Effector memory CD4-positive, alpha-beta T cell (primary cell): ENCODE measurements at places on chromosomes 3 and 15.

DNA sequence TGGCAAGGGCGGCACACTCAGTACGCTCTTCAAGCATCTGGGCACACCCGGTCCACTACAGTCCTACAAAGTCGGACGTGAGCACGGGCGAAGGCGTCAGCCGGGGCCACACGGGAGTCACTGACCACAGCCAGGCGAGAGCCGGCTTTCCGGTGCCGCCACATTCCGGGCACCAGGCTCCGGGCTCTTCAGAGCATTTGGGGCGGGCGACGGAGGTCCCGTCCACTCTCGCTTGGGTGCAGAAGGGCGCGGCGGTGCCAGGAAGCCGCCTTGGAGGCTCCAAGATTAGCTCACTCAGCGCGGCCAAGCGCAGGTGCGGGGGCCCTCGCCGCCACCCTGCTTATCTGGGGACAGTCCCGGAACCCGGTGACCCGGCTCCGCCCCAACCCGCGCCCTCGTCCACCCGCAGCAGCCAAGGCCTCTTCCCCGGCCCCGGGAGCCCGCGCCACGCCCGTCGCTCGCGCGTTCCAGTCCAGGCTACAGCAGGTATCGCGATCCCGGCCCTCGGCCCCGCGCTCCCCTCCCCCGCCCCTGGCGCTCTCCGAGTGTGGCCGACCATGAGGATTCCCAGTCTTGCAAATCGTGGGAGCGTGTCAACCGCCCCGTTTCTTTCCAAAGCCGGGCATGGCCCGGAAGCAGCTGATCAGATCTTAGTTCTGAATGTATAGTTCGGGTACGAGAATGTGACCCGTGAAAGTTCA is at the start of gene ADPRH:
Gene ADPRH (plus strand): TSS at position 127 of the 701 bp plus-strand sequence. CDS start 2,678 bp downstream, outside the sequence.
- peak; percentile 39 for DNase-seq

DNA sequence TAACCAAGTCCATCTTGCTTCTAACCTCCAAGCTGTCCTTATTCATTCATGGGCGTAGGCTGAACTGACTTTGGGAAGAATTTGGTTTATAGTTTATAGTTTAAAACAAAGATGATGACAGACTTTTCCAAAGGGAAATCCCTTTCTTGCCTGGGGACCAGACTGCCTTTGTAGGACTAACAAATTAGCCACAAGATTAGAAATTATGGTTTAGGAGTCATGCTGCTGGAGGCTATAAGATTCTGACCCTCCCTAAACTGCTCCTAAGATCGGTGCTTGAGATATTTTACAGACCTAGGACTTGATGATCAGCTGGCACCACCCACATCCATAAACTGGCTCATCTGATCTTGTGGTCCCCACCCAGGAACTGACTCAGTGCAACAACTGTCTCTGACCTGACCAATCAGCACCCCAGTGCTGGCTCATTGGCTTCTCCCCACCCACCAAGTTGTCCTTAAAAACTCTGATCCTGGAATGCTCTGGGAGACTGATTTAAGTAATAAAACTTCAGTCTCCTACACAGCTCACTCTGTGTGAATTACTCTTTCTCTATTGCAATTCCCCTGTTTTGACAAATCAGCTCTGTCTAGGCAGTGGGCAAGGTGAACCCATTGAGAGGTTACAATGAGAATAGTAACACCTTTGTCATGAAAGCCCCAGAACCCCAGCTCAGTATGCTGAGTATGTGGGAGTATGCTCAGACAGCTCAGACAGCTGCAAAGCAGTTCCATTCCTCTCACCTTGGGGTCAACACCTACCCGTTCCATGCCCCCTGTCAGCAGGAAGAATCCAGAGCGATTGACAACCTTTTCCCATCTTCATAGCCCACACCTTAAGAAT is 51.6 kb upstream of the C15orf39 start:
- no peak for DNase-seq

GRCh38 chr15:77506311-77507142 is 85.8 kb downstream of the HMG20A start:
- no peak for DNase-seq

GRCh38 chr3:52874864-52875587 is 22.3 kb downstream of the STIMATE start:
- DNase-seq: no peak

DNA sequence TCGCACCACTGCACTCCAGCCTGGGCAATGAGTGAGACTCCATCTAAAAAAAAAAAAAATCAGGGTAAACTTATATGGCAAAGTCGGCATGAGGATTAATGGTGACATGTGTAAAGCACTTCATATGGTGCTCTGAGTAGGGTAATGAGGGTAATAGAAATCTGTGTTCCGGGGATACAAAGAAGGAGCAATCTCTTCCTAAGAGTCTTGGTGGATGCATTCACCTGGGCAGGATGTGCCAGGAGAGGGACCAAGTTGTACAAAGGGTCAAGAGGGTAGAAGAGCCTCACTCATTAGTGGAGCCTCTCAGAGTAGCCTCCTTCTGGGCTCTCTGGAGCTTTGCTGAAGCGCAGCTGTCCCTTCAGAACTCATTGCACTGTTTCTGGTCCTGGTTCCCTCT is 9.3 kb upstream of the CX3CR1 start:
- DNase-seq: no peak

DNA sequence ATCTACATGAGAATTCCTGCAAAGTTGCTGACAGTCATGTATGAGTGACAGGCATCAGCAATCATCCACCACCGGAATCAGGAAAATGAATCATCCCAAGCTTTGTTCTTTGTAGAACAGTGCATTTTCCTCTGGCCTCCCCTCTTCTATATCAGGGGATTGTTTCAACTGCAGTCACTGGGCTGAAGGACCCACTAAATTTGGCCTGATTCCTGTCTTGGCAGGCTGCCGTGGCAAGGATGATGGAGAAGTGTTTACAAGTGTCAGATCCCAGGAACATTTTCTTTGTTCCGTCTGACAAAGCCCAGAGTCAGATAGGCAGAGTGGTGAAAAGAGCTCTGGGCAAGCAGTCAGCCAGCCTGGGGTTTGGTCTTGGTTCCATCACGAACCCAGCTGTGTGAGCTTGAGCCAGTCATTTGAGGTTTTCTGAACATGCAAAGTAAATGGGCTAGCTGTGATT is 175.1 kb upstream of the TSC22D2 start:
- no peak for DNase-seq

DNA sequence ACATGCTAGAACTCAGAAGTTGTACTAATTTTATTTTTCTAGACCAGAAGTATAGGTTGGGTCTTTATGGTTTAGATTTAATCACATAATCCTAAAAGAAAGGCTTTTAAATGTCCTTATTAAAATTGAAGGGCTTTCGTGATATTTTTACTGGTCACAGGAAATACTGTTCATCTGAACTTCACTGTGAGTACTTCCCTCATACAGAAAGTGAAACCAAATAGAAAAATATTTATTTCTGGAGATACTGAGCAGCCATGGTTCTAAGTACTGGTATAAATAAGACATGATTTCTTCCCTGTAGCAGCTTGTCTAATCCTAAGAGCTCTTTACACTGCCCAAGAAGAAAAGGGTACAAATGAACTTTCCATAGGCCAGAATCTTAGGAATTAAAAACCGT is 2.0 kb downstream of the SNRK start:
- no peak for DNase-seq

- DNase-seq: no peak
Measured at GRCh38 chr15:99565049-99565298, 810 bp upstream of the MEF2A start.

DNA sequence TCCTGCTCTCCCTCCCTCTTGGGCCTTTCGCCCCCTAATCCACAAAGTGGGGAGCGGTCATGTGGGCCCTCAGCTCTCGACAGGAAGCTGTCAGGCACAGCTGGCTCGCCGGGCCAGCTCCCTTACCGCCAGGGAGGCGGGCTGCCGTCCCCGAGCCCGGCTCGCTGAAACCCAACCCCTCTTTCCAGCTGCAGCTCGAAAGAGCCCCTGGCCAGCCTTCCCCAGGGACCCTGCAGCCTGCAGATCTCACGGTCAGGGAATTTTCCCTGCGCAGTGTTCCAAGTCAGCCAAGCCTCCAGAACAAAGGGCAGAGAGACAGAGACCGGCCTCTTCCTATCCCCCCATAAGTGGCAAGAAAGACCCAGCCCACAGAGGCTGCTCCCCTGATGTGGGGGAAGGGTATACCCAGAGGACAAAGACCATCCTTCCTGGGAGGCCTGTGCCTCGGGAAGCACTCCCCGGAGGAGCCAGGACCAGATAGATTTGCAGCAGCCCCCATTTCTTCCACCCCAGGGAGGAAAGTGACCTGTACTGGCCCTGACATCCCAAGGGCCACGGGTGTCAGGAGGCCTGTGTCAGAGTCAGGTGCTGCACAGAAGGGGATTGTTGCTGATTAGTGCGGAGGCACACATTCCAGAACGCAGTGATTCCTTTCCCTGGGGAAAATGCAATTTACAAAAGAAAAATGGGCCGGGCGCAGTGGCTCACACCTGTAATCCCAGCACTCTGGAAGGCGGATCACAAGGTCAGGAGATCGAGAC is 32.6 kb downstream of the MAGEF1 start:
- DNase-seq: no peak

- no peak for DNase-seq
Measured at GRCh38 chr3:172388412-172389078, 59.7 kb downstream of the GHSR start.

DNA sequence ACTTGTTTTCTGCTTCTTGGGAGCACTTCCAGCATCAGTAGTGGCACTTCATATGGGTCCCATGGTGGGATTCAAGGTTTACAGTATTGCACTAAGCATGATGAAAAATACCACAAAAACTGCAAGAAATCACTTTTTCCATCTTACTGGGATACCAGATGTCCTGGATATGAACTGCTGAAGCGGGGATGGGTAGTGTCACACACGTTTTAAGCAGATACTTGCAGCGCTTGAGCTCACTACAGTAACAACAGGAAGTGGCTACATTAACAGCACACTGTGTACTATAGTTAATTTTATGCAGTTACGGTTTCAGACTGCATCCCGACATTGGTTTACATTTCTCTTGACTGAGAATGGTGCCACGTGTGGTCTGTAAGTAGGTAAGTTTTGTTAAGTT is 3.5 kb upstream of the ISG20 start:
- peak; percentile 29 for DNase-seq

DNA sequence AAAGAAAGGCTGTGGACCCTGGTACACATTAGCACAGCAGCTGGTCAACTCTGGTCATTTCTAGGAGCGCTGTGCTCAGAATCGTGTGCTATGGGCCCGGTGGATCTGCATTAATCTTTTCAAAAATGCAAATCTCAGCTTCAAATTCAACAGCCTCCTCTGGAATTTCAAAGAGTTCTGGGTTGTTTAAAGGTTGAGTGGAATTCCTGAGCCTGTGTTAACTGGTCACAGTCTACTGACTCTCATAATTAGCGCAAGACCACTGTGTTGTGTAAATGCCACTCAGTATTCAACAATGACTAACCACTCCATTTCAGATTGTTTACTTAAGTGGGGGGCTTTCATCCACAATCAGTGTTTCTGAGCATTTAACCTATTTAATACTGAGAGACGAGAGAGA is 2.7 kb upstream of the ARNT2 start:
- DNase-seq: no peak

DNA sequence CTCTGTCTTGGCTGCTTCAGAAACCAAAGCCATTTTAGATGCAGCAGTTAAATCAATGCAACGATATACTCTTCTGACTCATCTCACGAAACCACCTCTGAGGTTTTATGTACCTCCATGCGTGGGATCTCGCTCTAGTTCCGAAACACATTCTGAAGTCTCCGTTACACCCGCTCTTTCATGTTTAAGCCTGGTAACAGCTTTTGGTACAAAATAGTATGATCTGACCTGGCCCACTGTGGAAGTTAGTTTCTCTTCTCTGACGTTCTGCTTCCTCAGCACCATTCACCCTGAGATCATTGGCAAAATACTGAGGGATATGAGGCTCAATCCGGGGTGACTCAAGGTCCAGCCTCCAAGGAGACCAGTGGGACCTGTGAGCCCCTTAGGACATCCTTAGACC is 121.9 kb downstream of the TMEM266 start:
- no peak for DNase-seq

- DNase-seq: no peak
Measured at GRCh38 chr3:62999791-63000190, 124.6 kb upstream of the CADPS start.

DNA sequence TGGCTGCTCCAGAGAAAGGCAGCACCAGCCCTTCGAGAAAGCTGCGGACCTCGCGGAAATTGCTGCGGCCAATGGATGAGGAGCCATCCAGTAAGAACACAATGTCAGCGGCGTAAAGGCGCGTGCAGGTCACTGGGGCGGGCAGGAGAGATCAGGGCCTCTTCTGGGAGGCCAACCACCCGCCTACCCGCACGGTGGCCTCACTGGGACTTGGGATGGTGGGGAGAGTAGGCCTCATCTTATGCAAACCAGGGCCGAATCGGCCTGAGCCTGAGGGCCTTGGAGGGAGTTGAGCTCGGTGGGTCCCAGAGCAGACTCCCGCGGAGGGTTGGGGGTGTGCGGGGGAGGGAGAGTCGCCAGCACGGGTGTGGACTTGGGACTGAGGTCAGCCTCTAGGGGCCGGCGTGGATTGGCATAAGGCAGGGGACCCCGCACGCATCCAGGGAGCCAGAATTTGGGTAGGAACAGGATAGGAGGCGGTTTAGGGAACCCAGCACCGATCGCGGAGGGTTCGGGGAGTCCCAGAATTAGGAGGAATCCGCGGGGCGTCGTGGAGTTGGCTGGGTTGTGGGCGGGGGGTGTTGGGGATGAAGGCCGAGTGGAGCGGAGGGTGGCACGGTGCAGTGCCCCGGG is 596 bp downstream of the COL7A1 start:
- DNase-seq: no peak

DNA sequence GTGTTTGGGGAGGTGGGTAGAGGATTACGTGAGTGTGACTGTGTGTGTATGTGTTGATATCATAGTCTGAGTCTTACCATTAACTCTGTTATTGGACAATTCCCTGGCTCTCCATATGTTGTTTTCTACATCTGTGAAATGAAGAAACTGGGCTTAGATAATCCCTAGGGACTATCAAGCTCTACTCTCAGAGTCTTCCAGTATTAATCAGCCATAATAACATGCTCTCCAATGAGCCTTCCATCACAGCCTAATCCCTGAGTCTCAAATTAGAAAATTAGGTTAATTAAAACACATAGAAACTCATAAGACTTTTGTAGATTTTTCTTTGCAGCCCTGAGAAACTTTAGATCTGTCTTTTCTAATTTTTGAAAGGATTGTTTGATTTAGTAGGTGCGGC is 404.2 kb upstream of the RARB start:
- DNase-seq: no peak

GRCh38 chr15:58921267-58921790 is 12.2 kb downstream of the SLTM start:
- no peak for DNase-seq

DNA sequence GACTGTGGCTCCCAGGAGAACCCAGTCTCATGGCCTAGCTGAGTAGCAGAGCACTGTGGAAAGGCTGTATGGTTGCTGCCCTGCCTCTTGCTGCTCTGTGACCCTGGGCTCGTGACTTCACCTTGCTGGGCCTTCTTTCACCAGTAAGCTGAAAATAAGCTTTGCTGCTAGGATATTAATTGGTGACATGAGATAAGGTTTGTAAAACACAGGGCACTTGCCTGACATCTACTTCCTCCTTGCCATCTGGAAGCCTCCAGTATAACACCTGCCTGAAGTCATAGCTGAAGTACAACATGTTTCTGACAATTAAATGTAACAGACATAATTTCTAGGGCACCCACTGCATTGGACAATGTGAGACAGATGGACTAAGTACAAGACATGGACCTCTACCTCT is 53.6 kb downstream of the CLEC3B start:
- no peak for DNase-seq

GRCh38 chr3:179608931-179609720 is 4.5 kb downstream of the NDUFB5 start:
- DNase-seq: no peak

- DNase-seq: no peak
Measured at GRCh38 chr3:138036572-138036971, 26.6 kb downstream of the CLDN18 start.

GRCh38 chr3:186997061-186997460 is 66.7 kb downstream of the ST6GAL1 start:
- DNase-seq: no peak
